Stimulated activated CD4-positive, alpha-beta T cell treated with anti-CD3 and anti-CD28 coated beads, Interleukin-1b, Interleukin-23, amount 100 ng/mL, for 24 hours (primary cell): ENCODE measurements at places on chromosomes 4 and X.

- DNase-seq = no peak
Observed at GRCh38 chr4:153788051-153788412, 851 bp downstream of the SFRP2 start.

GRCh38 chr4:155745984-155746383 lies 12.8 kb upstream of the GUCY1B1 start:
- no peak for DNase-seq

DNA sequence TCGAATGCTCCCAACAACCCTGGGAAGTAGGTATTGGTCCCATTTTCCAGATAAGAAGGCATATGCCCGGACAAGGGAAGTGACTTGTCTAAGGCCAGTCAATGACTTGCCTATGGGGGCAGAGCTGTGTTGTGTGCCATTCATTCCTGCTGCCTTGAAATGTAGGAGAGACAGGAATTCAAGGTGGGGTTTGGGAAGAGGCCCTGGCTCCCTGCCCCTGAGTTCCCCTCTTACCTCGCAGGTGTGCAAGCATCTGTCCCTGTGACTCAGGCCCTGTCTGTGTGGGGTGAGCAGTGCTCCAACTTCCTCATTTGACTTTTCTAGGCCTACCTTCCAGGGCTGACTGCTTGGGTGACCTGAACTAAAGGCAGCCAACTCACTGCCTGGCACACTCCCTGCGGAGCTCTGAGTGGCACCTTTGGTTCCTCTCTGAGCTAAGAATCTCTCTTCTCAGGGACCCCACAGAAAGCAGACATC lies 5.1 kb downstream of the EFNB1 start:
- no peak for DNase-seq

- DNase-seq = no peak
Observed at GRCh38 chr4:159765382-159765781, 662.5 kb downstream of the RAPGEF2 start.

- no peak for DNase-seq
Observed at GRCh38 chrX:31279359-31279758, 207.5 kb upstream of the FTHL17 start.

GRCh38 chr4:120554086-120554485 lies 368.4 kb downstream of the PRDM5 start:
- DNase-seq = no peak

GRCh38 chr4:78517050-78517652 lies 34.4 kb upstream of the ANXA3 start:
- no peak for DNase-seq

GRCh38 chr4:2827071-2827873 lies 16.4 kb upstream of the ADD1 start:
- no peak for DNase-seq
